ENCODE measurements at places on chromosomes 1 and 21.
A peak's percentile ranks its signal among the peaks of the same experiment; 100 is the strongest.

DNA sequence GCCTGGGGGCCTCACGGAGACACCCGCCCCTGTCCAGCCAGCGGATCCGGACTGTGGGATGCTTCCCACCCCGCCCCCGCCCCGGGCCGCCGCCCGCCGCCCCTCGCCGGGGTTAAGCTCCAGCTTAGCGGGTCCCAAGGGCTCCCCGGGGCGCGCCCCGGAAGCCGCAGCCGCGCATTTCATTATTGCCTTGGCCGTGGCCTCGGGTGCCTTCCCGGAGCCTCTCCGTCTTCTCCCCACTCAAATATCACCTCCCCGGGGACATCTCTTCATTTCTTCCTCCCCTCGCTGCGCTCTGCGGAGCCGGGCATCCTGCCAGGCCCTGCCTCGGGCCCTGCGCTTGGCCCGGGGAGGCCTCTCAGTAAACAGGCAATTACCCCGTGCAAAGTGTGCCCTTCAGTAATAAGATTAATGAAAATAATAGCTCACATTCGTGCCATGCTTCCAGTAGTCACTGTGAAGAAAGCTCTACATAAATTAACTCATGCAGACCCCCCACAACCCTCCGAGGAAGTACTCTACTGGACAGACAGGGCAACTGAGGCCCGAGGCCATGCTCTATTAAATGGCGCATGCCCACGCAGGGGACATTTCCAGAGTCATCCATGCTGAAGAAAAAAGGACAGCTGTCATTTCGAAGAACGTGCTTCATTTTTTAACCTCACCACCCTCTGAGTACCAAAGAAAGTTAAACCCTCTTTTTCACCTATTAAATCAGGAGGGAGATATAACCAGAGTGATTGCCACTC, 49.9 kb upstream of the LAPTM5 start:
- no peak for DNase-seq

GRCh38 chr1:74629283-74629682, 44.3 kb downstream of the ERICH3 start:
- DNase-seq: no peak

DNA sequence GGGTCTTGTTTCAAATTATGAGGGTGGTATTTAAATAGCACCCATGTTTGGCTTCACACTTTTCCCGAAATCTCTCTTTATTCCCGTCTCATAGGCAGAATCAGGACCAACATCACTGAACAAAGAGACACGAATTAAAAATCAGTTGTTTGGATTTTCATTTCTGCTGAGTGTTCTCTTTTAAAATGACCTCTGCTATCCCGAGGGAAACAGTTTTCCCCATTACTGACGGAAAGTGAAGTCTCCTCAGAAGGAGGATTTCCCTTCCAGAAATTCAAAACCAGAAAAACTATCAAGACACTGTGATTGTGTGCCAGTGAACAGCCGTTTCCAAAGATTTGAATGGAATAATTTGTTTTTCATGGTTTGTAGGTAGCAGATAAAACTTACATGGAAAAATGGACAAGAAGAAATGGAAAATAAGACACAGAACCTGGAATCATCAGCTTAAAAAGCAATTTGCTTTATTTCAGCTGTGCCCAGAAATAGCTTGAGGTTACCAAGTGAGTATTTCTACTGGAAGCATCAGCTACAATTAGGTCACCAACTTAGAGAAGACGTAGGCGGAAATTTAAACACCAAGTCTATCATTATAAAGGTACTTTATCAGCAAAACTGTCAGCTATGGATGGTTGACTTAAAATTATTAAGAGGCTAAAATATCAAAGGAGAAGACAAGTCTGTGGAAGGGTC, 68.5 kb downstream of the RUNX1 start:
- DNase-seq: no peak

DNA sequence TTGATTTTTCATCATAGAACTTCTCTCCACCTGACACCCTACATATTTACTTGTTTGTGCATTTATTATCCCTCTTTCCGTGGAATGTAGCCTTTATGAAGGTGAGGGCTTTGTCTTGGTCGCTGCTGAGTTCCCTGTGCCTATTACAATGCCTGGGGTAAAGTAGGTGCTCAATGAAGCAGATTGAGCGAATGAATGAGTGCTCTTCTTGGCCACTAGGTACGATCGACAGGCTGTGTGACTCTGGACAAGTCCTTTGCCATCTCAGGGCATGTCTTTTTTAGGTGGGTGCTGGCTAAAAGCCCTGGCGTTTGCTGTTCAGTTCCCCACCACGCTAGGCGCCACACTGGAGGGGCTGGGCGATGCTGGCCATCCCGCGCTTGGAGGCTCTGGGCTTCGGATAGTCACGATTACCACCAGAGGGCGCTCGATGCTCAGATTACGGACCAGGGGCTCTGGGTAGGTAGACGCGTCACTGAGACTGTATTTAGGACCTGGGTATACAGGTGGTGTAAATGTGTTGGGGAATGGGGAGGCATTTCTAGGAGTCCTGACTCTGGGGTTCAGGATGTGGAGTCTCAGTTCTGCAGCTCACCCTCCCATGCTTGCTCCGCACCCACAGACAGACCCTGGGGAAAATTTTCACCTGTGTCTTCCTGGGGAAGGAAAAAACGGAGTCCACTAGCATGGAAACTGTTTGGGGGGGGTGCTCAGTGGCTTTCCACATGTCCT, 71.0 kb upstream of the CSF3R start:
- peak; percentile 31 for DNase-seq

- DNase-seq: no peak
Measured at GRCh38 chr21:17786851-17787181, 32.3 kb downstream of the C21orf91 start.

DNA sequence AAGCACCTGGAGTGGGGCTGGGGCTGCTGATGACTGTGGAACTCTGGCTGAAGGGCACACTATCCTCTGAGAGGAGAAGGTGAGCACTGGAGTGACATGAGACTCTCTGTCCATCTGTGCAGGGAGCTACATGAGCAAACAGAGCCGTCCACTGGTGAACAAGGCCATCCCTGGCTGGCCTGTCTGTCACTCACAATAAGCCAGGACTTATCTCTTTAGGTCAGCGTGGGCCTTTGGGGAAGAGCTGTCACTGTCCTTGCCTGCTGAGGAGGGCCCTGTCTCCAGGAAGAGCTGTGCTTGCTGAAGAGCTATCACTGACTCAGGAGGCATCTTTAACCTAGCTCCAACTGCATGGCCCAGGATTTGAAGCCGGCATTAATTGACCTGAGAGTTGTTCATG, 82.1 kb downstream of the FOXD2 start:
- DNase-seq: no peak
